ENCODE measurements at places on chromosomes 5 and 9. TPM values are rescaled to one million over a fixed set of nuclear protein-coding genes. Genes with fewer than 3 reads are reported as not detected.

GRCh38 chr5:29796013-29796412, 1397.5 kb upstream of the CDH6 start:
- DNase-seq, result no peak

SEMA6A gene
- 34.7 TPM for total RNA-seq

DNA sequence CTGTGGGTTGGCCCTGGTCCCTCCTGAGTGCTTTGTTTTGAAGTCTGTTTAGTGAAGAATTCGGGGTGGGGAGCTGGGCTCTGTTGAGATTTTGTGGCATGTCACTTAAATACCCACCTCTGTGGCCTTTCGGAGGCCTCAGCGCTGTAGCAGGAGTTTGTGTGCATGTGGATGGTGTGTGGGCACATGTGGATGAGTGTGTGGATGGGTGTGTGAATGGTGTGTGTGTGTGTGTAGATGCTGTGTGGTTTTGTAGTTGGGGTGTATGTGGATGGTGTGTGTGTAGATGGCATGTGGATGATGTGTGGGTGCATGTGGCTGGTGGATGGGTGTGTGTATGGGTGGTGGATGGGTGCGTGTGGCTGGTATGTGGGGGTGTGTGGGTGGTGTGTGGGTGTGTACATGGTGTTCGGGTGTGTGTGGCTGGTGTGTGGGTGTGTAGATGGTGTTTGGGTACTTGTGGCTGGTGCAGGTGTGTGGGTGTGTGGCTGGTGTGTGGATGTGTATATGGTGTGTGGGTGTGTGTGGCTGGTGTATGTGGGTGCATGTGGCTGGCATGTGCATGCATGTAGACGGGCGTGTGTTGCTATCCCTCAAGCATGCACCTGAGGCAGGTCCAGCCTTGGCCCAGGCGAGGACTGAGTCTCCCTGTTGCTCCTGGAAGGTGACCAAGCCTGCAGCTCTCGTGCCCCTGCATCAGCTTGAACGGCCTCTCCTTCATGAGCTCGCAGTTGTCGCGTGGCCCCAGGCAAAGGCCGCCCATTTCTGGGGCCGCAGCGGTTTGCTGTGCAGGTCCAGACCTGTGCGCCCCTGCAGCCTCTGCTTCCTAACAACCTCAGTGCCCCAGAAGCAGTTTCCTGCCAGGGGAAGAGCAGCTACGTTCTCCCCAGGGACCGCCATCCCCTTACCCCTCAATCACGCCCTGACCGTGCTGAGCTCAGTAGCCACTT, 54.0 kb upstream of the FCN2 start:
- DNase-seq, result peak; percentile 53

- DNase-seq, result no peak
These were observed 13.2 kb upstream of the S1PR3 start for GRCh38 chr9:88978034-88978433.

DNA sequence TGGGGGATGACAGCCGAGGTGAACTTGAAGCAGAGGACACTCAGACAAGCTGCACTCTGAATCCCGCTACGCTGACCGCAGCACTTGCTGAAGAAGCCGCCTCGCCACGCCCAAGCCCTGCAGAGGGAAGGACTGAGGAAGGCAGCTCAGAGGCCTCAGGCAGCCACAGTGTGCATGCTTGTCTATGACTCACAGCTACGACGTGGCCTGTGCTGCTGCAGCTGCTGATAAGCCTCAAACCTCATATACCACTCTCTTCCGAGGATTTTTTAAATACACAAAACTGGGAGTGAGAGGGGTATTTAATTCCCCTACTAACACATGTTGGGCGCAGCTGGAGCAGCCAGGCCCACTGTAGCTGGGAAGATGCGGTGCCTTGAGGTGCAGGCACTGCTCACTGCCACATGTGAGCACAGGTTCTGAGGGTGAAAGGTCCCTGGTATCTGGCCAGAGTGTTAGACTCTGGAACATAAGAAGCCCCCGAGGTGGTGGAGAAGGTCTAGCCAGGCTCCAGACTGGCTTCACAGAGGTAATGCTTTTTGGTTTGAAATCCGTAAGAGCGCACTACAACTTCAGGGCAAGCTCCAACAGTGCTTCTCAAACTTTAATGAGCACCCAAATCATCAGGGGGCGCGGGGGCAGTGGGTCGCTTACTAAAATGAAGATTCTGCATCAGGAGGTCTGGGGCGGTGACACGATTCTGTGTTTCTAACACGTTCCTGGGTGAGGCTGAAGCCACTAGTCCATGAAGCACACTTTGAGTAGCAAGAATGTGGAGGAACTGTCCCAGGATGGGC, 196.8 kb downstream of the AUH start:
- DNase-seq, result peak; percentile 97

- DNase-seq, result peak; percentile 79
These were observed 44.4 kb upstream of the GRIA1 start for GRCh38 chr5:153445875-153446579.

DNA sequence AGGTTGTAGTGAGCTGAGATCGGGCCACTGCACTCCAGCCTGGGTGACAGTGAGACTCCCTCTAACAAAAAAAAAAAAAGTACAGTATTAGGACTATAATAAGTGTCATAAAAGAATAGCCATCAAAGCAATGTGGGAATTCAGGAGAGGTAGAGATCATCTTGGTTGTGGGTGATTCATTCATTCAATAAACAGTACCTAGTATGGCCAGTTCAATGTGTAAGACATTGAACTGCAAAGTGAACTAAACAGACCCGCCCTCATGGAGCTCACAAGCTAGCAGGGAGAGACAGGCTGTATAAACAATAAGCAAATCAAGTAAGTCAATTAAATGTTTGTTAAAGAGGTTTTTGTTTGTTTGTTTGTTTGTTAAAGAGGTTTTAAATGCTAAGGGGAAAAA, 146.1 kb upstream of the RANBP3L start:
- no peak for DNase-seq

CXXC5 gene
- total RNA-seq, result 81.6 TPM

HOMER1 gene
- 13.2 TPM for total RNA-seq
